ENCODE measurements at places on chromosomes 2 and 18. TPM values are rescaled to one million over a fixed set of nuclear protein-coding genes. Genes with fewer than 3 reads are reported as not detected.

KCNJ3 gene
- total RNA-seq, result 2.0 TPM

RGPD4 gene
- 0.11 TPM for total RNA-seq

CCDC148 gene
- total RNA-seq, result 1.0 TPM

LAMA3 gene
- 3.3 TPM for total RNA-seq

MBD2 gene
- total RNA-seq, result 43.6 TPM

KANSL3 gene
- 31.8 TPM for total RNA-seq

SYT4 gene
- not detected for total RNA-seq
